ENCODE measurements at places on chromosomes 7 and 10.

GRCh38 chr7:124412531-124412930, 353.1 kb downstream of the GPR37 start:
- no peak for DNase-seq
- no peaks in the 10 kb centered on the region for H3K4me1 ChIP-seq
- H3K27ac ChIP-seq, result no peak overlapping the region

GRCh38 chr10:106863549-106863948, 301.0 kb downstream of the SORCS1 start:
- H3K4me3 ChIP-seq, result no peak overlapping the region
- H3K27ac ChIP-seq, result no peak overlapping the region
- H3K36me3 ChIP-seq, result no peaks in the 10 kb centered on the region
- no peaks in the 10 kb centered on the region for H3K4me1 ChIP-seq
- H3K27me3 ChIP-seq, result no peaks in the 10 kb centered on the region
- no peak for DNase-seq

- DNase-seq, result no peak
- no peak overlapping the region for H3K27ac ChIP-seq
- no peaks in the 10 kb centered on the region for H3K4me1 ChIP-seq
- no peak overlapping the region for H3K4me3 ChIP-seq
Observed at GRCh38 chr10:36608866-36609265, 516.5 kb upstream of the ANKRD30A start.

DNA sequence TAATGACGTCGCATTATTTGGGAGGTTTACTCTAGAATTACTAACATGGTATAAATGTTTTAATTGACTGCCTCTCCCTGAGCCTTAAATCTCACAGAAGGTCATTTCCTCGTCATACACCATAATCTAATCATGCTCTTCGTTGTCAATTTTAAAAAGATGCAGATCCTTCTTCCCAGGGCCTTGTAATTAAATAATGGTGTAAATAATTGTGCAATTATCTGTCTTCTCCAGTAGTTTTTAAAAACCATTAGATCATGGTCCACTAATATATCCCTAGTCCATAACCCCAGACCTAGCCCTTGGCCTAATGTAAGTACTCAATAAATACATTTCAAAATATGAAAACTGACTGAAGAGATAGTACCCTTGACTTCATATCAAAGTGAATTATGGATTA, 181.5 kb upstream of the GNAI1 start:
- no peak for DNase-seq
- no peaks in the 10 kb centered on the region for H3K36me3 ChIP-seq
- H3K4me3 ChIP-seq, result no peak overlapping the region
- no peak overlapping the region for H3K27ac ChIP-seq
- H3K27me3 ChIP-seq, result no peaks in the 10 kb centered on the region

DNA sequence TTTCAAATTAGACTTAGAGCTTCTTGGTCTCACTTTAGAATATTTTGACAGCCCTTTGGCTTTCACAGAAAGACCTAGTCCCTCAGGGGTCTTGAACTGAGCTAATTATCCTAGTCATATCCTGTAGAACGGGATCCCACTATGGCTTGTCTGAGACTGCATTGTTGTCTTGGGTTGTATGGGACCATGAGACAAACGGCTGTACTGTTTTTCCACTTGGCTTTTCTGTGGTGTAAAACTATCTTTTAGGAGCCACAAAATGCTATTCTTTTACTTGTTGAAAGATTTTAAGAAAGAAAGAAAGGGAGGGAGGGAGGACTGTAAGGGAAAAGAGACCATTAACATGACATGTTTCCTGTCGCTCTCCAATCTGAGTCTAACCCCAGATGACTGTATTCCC, 432.5 kb downstream of the AUTS2 start:
- no peak overlapping the region for H3K4me3 ChIP-seq
- peaks cover 4% of the 10 kb centered on the region for H3K4me1 ChIP-seq
- no peak overlapping the region for H3K27ac ChIP-seq
- no peaks in the 10 kb centered on the region for H3K36me3 ChIP-seq
- H3K27me3 ChIP-seq, result no peaks in the 10 kb centered on the region
- DNase-seq, result no peak

GRCh38 chr7:55246171-55246570, 119.0 kb upstream of the LANCL2 start:
- H3K27me3 ChIP-seq, result no peaks in the 10 kb centered on the region
- H3K27ac ChIP-seq, result no peak overlapping the region
- DNase-seq, result no peak
- H3K4me1 ChIP-seq, result no peaks in the 10 kb centered on the region

GRCh38 chr7:139660317-139661042, 117.3 kb downstream of the HIPK2 start:
- H3K27ac ChIP-seq, result peak overlapping the region; percentile 72
- H3K4me3 ChIP-seq, result no peak overlapping the region
- H3K36me3 ChIP-seq, result no peaks in the 10 kb centered on the region
- H3K4me1 ChIP-seq, result no peaks in the 10 kb centered on the region

- H3K27ac ChIP-seq, result no peak overlapping the region
- no peaks in the 10 kb centered on the region for H3K27me3 ChIP-seq
- no peak for DNase-seq
- H3K36me3 ChIP-seq, result no peaks in the 10 kb centered on the region
- H3K4me1 ChIP-seq, result no peaks in the 10 kb centered on the region
Observed at GRCh38 chr10:116444527-116445142, 17.0 kb downstream of the PNLIPRP3 start.

DNA sequence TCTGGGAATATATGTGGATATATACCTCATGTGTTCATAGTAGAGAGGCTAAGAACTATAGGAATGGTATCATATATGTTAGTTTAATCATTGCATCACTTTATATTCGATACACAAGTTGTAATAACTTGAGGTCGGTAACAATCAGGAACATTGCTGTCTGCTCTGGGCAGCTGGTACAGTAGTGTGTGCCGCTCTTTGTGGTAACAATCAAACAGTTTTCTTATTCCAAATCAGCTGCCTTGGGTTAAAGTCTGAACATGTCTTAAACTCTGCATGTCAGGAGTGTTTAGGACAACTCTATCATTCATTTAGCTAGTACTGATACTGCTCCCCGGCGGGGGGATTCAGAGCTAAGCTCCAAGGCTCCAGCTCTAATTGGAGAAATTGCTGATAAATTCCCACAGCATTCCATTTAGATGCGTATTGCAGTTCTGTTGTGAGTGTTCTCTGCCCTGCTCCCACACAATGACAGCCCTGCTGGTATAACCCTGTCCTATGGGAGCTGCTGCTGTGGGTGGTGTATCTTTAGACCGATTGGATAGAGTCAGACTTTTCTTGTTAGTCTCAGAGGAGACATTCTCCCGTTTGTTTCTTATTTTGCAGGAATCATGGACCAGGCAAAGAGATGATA, 707.5 kb upstream of the FZD8 start:
- H3K27me3 ChIP-seq, result no peaks in the 10 kb centered on the region
- DNase-seq, result no peak
- H3K27ac ChIP-seq, result peak overlapping the region; percentile 19
- no peak overlapping the region for H3K4me3 ChIP-seq
- H3K36me3 ChIP-seq, result no peaks in the 10 kb centered on the region

- H3K36me3 ChIP-seq, result no peaks in the 10 kb centered on the region
Observed at GRCh38 chr10:104449391-104449790, 95.8 kb downstream of the CFAP58 start.

- no peak for DNase-seq
- H3K4me1 ChIP-seq, result no peaks in the 10 kb centered on the region
- no peak overlapping the region for H3K4me3 ChIP-seq
Observed at GRCh38 chr7:66033471-66034385, 41.9 kb upstream of the ASL start.

DNA sequence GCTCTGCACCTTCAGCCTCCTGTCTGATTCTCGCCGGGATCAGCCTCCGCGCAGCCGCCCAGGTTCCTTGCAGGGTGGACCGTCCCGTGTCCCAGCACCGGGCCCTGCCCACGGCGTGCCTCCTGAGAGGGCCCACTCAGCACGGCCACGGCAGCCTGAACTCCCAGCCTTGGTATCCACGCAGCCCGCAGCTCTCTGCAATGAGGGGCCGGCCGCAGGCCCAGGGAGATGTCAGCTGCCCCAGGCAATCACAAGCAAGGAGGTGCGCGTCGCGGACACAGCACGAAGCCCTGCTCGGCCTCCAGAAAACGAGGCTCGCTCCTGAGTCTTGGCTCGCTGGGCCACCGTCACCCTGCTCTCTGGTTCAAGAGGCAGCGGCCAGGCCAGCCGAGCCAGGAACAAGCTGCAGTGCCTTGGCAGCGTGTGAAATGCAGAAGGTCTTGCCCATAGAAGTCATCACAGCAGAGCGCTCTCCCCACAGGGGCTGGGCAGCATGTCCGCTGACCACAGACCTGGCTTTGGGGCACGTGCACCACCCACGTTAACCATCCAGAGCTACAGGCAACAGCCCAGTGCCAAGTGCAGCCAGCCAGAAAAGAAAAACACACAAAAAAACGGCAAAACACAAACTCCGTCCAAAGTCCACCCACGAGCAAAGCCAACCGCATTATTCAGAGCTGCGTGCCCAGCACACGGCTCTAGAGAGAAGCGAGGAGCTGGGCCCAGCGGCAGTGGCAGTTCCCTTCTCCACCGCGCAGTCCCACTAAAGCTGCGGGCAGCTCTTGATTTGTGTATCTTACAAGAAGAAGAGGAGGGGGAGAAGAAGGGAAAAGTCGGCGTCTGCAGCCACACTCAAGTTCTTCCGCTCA, 13.9 kb downstream of the GPER1 start:
- no peak overlapping the region for H3K27ac ChIP-seq
- peak overlapping the region; percentile 39 for H3K4me3 ChIP-seq
- H3K27me3 ChIP-seq, result no peaks in the 10 kb centered on the region

DNA sequence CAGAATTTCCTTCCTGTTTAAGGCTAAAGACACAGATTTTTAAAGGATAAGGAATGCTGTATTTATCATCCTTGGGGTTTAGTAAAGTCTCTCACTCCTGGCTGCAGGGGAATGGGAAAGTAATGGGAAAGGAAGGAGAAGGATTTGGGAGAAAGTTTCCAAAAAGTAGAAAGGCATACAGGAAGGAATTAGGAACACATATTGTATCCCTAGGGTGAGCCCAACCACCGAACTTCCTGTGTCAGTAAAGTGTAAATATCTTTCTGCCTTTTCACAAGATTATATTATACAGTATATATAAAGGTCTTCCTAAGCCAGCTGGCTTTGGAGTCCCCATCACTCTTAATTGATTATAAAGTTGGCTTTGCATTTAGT, 12.0 kb upstream of the UBE2D1 start:
- H3K27ac ChIP-seq, result no peak overlapping the region
- H3K27me3 ChIP-seq, result no peaks in the 10 kb centered on the region
- H3K36me3 ChIP-seq, result no peaks in the 10 kb centered on the region
- DNase-seq, result no peak
